ENCODE measurements at places on chromosomes 1 and 21.

- no peak for DNase-seq
Observed at GRCh38 chr1:224734261-224734935, 118.3 kb downstream of the CNIH3 start.

DNA sequence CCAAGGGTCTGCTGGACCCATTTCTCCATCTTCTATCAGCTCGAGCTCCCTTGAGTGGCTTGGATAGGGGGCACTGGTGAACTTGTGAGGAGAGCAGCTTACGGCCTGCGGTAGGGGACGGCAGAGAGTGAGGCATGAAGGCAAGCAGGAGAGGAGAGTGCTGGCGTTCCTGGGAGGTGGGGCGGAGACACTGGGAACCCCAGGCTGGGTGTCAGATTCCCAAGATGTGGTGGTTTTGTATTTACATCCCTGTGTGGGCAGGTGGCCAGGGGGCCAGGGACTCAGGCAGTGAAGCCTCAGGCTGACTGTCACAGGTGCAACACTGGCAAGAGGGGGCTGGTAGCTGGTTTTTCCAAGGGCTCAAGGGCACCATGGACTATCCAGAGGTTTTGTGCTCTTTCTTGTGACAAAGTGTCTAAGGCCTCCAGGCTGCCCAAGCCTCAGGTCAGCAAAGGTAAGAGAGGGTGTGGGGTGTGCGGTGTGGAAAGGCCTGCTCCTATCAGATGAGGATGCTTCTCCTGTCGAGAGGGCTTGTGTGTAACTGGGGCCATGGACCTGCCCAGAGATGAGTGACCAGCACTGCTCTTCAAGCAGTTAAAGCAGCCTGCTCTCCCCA is 45.1 kb upstream of the ROR1 start:
- DNase-seq = no peak

GRCh38 chr1:100077531-100077930 is 55.2 kb downstream of the SASS6 start:
- peak; percentile 24 for DNase-seq

- no peak for DNase-seq
Observed at GRCh38 chr1:67020765-67021164, 33.2 kb downstream of the SLC35D1 start.

- DNase-seq = no peak
Observed at GRCh38 chr1:145706086-145706664, 993 bp downstream of the PDZK1 start.

Data from smooth muscle cell of the brain vasculature (primary cell).